Spinal cord (tissue), 10 donors: ENCODE measurements at places on chromosomes 3 and 15. TPM values are rescaled to one million over a fixed set of nuclear protein-coding genes. Genes with fewer than 3 reads are reported as not detected.

AMIGO3 gene
- not detected for total RNA-seq

SLMAP gene
- total RNA-seq, result 80.9 TPM

DNA sequence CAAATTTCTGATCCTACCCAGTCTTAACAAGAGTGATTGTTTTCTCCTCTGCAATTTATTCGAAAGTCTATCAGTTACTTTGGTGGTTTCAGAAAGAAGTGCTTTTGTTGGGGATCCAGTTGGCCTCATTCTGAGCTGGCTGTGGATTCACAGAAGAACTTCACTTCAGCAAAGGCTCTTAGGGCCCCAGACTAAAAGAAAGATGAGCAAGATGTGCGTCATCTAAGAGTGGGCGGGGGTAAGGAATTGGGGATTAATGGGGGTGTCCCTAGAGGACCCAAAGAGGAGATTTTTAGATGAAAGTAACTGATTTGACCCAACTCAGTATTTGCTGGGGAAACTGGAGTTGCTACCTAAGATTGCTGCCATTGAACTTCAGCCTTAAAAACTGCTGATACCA lies 63.9 kb upstream of the TSEN2 start:
- peaks cover 4% of the 10 kb centered on the region for H3K4me1 ChIP-seq
- H3K36me3 ChIP-seq, result no peaks in the 10 kb centered on the region
- H3K4me3 ChIP-seq, result no peak overlapping the region
- no peaks in the 10 kb centered on the region for H3K27me3 ChIP-seq

DNA sequence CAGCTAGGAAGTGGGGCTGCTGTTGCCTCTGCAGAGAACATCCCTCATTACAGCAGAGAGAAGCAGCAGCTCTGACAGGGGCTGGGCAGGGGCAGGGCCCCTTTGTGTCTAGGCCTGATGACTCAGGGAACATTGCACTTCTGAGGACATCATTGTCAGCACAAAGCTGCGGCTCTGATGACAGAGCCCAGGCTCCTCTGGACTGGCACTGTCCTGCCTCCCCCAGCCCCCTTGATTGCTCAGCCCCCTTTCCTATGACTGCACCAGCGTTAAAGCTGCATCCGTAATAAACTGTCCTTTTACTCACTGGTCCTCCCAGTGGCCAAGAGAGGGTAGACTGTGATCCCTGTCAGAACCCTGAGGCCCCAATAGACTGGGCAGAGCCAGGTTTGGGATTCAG lies 18.3 kb downstream of the TRH start:
- H3K36me3 ChIP-seq, result no peaks in the 10 kb centered on the region
- no peak overlapping the region for H3K4me3 ChIP-seq
- H3K4me1 ChIP-seq, result no peaks in the 10 kb centered on the region
